ENCODE measurements at places on chromosomes 16 and 17.
A peak's percentile ranks its signal among the peaks of the same experiment; 100 is the strongest.

- DNase-seq = no peak
Measured at GRCh38 chr16:5709889-5710288, 612.3 kb upstream of the EEF2KMT start.

DNA sequence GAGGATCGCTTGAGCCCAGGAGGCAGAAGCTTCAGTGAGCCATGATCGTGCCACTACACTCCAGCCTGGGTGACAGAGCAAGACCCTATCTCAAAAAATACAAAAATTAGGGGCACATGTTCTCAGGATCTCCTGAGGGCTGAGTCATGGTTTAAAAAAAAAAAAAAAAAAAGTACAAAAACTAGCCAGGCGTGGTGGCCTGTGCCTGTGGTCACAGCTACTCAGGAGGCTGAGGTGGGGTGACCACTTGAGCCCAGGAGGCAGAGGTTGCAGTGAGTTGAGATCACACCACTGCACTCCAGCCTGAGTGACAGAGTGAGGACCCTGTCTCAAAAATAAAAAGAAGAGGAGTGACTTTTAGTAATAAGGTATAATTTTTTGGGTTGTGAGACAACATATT, 16.9 kb downstream of the BLMH start:
- no peak for DNase-seq

- DNase-seq = no peak
Measured at GRCh38 chr16:59605706-59606105, 871.6 kb upstream of the GOT2 start.

DNA sequence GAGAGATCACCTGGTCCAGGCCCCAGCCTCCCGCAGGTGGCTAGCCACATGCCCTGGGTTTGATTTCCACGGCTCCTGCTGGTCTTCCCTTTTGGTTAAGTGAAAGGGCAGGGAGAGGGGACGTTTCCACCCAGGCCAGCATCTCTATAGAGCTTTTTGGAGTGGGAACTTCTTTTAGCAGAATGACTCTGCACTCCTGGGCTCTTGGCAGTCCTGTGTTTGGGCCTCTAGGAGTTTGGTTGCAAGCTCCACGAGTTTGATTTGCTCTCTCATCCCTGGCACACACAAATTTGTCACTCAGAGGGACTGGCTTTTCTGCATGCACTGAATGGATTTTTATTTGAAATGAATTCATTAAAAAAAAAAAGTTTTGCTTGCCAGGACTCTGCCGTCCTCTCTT, 32.8 kb downstream of the MSI2 start:
- no peak for DNase-seq

DNA sequence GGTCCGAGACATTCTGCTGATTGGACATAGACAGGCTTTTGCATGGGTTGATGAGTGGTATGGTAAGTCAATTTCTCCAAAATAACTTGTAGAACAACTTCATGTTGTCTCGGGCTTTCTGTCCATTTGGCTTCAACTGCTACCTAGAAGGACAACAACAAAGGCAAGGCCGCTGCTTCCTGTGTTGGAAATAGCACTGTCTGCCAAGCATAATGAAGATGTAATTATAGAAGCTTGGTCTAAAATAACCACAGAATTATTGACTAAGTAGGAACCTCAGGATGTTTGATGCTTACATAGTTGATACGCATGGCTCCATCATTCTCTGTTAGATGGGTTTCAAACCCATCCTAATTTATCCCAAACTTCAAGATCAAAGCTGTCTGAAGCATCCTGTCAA, 42.3 kb upstream of the NOL11 start:
- DNase-seq = no peak

DNA sequence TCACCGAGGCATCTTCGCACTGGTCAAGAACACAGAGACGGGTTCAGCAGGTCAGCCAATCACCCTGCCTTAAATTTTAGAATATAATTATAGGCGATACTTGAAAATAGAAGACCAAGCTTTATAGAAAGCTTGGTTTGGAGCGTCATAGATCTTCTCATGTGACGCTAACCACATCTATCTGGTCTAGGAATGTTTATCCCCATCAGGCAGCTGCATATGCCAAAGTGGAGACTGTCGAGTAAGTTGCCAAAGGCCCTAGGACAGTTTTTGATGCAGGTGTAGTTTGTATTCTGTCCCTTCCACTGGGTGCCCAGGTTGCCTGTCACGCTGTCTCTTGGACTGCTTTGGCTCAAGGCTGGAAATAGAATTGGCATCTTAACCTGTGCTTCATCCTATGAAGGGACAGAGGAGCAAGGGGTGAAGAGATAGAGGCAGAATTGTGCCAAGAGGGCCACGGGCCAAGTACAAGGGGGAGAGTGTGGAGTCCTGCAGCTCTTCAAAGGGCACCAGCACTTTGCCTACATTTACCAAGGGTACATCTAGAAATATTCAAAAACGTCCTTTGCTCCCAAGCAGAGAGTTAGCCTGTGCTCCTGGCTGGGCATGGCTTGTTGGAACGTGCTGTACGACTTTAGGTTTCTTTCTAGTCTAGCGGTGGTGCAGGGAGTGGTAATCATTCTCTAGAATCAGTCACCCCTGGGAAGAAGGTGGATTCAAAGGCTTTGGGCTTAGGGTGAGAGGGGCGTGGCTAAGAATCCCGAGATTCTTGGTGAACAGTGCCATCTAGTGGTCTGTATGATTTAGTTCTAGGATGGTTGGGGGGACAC, 5.3 kb upstream of the WIPI1 start:
- DNase-seq = peak; percentile 81

DNA sequence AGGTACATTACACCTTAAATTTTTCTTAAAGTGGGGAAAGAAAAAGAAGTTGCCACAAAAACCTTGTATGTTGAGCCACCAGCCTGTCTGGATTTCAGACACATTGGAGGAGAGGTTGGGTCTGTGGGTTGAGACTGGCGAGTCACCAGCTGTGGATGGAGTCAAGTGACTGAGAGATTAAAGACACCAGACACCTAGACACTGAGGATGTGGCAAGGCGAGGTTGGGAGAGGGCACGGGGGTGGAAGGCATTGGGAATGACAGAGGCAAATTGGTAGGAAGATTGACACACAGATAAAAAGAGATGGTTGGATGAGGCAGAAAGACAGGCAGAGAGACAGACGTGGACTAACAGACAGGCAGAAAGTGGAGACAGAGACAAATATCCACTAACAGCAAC, 49.6 kb downstream of the KCNJ12 start:
- DNase-seq = no peak

DNA sequence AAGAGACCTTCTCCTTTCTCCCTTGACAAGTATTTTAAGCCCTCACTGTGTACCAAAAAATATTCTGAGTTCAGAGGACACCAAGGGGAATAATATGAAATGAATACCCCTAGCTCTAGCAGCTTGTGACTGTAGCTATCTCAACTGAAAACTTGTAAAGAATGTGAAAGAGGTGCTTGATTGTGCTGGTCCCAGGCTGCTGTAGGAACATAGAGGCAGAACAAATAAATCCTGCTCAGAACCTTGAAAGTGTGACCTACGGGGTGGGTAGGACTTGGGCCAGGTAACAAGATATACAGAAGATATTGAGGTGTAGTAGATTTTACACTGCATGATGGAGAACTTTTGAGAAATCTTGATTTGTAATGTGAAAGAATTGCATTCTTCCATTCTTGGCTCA, 606.8 kb downstream of the TOX3 start:
- DNase-seq = no peak

GRCh38 chr17:74474043-74474792, 7.8 kb downstream of the CD300A start:
- peak; percentile 28 for DNase-seq

DNA sequence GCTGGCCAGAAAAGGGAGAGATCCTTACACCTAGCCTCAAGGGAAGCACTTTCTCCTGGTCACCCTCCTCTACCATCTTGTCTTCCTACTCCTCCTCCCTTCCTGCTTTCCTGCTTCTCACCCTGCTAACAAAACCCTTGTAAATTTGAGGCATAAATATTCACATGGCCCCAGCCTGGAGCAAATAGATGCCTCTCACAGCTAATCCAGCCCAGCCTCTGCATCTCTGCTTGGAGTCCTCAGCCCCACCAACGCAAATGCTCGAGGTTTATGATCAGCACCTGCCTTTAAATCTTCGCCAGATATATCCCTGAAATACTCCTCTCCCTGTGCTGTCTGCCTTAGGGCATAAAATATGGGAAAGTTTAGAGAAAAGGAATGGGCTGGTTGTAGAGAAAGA, 205.2 kb upstream of the CDH5 start:
- no peak for DNase-seq

- DNase-seq = no peak
Measured at GRCh38 chr16:62391134-62391533, 354.9 kb upstream of the CDH8 start.

DNA sequence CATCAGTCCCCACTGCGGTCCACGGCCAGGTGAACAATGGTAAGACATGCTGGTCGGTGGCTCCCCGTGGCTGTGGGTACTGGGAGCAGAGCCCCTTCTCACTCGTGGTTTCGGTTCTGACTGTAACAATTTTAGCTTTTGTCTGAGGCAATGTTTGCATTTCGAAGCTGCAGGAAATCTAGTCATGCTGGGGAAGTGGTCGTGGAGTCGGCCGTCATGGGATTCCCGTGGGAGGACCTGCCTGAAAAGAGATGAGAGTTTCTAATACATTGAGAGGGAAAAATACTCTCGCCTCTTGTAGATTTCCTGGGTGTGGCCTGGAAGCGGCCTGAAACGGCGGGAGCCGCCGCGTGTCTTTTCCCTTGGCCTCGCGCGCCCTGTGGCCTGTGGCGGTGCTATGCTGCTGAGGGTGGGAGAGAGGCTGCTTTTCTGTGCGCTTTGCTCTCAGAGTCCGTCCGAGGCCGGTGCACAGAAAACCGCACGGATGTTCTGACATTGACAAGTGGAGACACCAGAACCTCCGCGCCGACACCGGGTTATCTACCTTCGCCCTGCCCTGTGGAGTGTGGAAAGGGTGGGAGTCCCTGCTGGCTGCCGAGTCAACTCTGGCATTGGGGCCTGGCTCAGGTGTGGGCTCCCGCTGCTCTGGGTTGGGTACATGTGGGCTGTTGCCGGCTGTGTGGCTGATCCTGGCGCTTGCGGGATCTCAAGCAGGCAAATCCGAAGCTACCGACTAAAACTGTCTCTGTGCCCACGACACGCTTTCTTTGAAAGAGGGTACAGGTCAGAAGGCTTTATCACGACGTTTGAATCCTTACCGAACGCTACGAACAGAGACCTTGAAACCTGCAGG, 60.8 kb downstream of the WDR45B start:
- DNase-seq = no peak

GRCh38 chr17:40778461-40778860, 3.9 kb downstream of the KRT27 start:
- DNase-seq = no peak

DNA sequence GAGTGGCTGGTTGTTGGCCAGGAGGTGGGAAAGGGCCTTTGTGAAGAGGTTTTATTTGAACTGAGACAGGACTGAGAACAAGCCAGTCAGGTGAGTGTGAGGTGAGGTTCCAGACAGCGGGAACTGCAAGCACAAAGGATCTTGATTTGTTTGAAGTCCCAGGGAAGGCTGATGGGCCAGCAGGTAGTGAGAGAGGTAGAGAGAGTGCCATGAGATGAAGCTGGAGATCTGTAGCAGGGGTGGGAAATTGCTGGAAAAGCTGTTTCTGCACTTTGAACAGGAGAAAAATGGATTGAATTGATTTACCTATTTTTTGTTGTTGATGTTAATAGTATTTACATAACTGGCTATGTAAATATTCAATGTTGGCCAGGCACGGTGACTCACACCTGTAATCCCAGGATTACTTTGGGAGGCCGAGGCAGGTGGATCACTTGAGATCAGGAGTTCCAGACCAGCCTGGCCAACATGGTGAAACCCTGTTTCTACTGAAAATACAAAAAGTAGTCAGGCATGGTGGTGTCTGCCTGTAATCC, 7.7 kb upstream of the DCTPP1 start:
- DNase-seq = no peak

DNA sequence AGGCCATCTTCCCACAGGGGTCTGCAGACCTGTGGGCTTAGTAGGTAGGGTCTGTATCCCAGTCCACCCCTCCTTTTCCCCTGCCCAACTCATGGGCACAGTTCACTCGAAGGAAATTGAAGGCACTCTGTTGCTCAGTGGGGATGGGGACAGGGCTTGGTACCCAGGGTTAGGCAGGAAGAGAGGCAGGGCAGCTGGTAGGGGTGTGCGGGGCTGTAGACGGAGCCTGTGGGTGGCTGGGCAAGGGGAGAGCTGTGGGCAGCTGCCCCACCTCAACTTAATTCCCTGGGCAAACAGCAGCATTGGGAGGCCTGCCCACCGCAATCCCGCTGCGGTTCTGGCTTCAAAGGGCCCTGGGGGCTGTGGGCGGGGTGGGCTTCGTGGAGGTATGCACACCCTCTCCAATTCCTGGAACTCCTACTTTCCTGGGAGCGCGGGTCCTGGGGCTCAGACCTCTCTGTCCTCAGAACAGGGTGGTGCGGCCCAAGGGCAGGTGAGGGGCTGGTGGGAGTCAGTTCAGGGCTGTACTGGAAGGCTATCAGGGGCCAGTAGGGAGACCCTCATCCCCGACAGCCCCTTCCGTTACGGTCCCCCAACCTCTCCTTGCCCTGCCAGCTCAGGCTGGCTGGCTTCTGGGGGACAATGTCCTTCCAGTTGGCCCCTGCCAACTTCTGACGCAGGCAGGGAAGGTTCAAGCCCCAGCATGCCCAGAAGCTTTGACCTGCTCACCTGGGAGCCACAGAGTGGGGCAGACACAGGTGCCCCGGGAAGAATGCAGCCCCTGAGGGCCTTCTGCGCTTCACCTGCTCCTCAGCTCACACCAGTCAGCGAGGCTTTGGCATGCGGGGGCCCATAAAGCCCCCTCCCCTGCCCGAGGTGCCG, 9.1 kb downstream of the FOXJ1 start:
- no peak for DNase-seq

GRCh38 chr17:50356892-50357510, 11.1 kb downstream of the XYLT2 start:
- no peak for DNase-seq

GRCh38 chr17:51730303-51731050, 428.0 kb downstream of the CA10 start:
- DNase-seq = no peak

DNA sequence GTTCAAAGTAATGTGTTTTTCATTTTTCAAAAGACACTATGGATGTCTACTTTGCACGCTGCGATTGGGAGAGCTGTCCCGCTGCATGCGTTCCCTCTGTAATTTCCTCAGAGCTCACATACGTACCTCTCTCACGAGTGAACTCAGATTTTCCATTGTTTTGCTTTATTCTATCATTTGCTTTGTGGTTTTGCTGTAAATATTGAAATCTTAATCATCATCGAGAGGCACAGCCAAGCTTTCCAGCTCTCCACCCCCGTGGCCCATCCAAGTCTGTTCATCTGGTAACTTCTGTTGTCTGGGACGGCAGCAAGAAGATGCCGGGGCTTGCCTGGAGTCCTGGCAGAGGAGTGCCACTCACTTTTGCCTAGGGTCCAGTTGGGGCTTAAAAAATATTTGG, 21.1 kb downstream of the TMC6 start:
- DNase-seq = no peak

- DNase-seq = no peak
Measured at GRCh38 chr16:72927199-72928089, 120.5 kb downstream of the ZFHX3 start.

DNA sequence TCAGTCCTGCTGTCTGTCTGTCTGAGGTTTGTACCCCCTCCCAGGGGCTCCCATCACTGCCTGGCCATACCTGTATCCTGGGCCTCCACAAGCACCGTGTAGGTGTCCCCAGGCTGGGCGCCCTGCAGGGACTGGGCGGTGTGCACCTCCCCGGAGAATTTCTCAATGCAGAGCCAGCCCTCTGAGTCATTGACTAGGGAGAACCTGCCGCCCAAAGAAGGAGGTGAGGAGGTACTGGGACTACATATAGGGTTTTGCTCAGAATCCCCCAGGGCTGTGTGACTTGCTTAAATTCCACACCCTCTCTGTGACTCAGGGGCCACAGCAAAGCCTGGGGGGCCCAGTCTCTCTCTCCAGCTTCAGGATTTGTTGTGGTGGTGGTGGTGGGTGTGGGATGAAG, 7.6 kb downstream of the CDH16 start:
- DNase-seq = no peak

GRCh38 chr16:47947723-47948122, 208.1 kb downstream of the ABCC12 start:
- no peak for DNase-seq

All from CD4-positive, alpha-beta T cell treated with Interleukin-4 for 1 hour (primary cell).